Esophagus mucosa (tissue), 1 donor: ENCODE measurements at places on chromosomes 5 and 9. TPM values are rescaled to one million over a fixed set of nuclear protein-coding genes. Genes with fewer than 3 reads are reported as not detected.

DNA sequence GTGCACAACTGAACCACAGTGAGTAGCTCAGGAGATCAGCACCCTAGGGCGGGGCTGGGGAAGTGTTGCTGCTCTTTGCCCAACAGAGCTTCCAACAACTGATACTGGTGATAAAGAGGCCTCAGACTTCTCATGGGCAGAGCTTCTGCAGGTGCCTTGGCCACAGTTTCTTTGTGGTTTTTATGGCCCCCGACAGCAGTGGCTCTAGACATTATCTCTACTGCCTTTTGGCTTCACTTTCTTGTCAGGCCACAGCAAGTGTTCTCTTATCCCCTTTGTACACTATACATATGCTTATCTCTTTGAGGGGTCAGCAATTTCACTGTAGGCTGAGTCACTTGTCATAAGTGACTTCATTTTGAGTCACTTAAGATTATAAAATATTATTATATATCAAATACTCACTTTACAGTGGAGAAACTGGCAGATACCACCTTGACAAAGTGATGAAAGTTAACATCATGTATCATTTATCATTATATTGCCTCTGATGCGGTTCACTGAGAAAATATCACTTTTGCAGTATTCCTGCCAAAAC, 90.9 kb upstream of the COX7C start:
- no peak for ATAC-seq

- no peak for ATAC-seq
Measured at GRCh38 chr9:11235061-11235460, 622.3 kb upstream of the PTPRD start.

DNA sequence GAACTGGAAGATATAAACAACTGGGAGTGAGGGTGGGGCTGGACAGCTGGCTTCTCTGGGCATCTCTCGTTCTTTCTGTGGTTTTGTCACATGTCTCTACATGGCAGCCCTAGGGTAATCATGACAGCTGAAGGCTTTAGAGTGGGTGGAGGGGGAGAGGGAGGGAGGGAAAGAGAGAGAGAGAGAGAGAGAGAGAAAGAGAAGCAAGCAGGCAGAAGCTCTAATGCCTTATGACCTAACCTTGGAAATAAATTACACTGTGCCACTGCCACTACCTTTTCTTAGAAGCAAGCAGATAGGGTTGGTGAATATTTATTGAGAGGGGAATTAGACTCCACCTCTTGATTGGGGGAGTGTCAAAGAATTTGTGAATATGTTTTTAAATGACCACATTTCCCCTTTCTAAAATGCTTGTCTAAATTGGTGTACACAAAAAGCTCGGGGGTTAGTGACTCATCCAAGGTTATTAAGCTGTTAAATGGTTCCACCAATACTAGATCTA, 2.6 kb upstream of the DAPK1 start:
- ATAC-seq, result no peak

TAF11L5 gene
- total RNA-seq, result not detected

GRCh38 chr5:132265336-132266030, 8.0 kb downstream of the PDLIM4 start:
- peak; percentile 62 for ATAC-seq

DNA sequence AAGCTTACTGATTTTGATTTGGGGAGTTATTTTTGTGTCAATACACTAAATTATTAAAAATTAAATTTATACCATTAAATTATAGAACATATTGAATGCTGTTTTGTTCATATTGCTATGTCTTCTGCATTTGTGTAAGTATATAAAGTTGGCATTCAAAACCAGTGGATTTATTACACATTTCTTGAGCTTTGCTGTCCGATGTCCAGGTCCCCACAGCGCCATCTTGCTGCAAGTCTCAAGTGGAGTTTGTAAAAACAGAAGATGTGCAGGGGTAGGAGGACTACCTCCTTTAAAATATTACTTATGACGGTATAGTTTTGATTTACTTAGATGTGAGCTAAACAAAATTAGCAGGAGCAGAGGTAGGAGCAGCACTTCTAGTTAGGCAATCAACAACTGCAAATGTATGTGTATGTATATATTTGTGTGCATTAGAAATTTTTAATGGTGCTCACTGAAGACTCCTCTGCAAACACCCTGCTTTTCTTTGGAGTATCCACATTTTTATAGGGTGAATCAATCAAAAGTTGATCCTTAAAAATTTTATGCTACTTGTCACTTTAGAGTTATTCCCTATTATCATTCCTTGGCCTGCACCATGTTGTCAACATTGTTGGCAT, 37.4 kb downstream of the CPEB4 start:
- peak; percentile 35 for ATAC-seq
